Astrocyte of the cerebellum (primary cell): ENCODE measurements at places on chromosomes 1 and 21.

DNA sequence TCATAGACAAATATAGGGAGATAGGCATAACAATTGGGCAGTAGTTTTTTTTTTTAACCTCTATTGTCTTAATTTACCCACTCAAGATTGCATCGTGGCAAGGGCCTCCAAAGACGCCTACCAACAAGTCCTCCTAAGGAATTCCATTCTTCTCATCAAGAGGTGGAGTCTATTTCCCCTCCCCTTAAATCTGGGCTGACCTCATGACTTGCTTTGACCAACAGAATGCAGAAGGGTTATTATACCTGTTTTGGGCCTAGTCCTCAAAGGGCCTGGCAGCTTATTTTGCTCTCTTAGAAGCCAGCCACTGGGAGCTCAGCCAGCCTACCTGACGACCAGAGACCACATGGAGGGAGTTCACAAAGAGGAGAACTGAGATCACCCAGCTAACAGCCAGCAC lies 92.3 kb downstream of the COQ8A start:
- no peak for DNase-seq

DNA sequence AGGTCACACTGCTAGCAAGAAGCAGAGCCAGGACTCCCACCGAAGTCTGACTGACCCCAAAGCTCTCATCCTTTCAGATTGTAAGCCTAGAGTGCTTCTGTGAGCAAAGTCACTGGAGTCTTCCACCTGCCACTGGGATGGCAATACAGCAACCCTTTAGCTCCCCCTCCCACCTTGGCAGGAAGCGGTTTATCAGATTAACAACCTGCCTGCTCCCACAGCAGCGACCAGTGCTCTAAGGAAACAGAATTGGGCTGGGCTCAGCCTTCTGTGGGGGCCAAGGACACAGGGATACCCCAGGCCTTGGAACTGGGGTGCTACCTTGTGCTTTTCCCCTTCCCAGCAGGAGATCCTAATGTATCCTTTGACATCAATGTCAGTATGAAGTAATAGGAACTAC lies 76.0 kb downstream of the GFI1 start:
- DNase-seq: no peak

- no peak for DNase-seq
These were observed 701 bp downstream of the DEDD start for GRCh38 chr1:161131523-161132409.

GRCh38 chr1:225468270-225469020 lies 40.6 kb upstream of the LBR start:
- no peak for DNase-seq

GRCh38 chr1:203265541-203265940 lies 36.1 kb upstream of the CHIT1 start:
- no peak for DNase-seq
